ENCODE measurements at places on chromosomes 2 and 18.
A peak's percentile ranks its signal among the peaks of the same experiment; 100 is the strongest.

- DNase-seq: no peak
Measured at GRCh38 chr18:74942319-74942910, 266.5 kb downstream of the PTGR3 start.

- no peak for DNase-seq
Measured at GRCh38 chr2:71696381-71696780, 243.0 kb downstream of the DYSF start.

DNA sequence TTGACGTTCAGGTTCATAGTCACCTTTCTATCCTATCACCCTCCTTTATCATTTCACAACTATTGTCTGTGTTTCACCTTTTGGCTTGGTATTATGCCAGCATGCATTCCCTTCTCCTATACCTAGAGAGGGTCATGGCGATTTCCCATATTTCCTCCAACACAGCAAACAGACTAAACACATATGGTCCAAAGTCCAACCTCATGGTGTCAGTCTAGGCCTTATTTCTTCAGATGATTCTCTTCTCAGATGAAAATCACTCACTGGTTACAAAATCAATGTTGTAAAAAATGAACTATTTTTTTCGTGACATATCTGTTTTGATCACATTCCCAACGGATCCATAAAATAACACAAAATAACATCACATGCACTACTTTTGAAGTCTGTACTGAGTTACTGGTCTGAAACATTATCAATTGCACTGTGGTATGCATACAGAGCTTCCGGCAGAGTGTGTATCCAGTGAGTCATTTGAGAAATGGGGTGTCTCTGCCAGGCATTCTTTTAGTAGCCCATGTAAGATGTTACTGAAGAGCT, 204.8 kb upstream of the GALNT5 start:
- DNase-seq: no peak

DNA sequence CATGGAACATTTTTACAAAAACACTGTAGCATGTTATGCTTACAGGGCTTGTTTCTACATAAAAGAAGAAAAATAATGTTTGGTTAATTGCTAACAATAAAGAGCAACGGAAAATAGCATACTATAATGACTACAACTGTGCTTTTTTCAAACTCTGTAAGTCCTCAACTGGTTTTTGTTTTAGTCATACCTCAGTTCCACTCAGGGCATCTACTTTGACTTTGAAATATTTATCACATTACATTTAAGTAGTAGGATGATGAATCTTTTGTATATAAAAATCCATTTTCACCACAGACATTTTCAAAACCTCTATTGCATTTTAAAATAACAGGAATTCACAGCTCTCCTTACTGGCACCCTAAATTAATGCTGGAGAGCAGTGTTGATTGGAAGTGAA, 8.3 kb downstream of the SATB2 start:
- DNase-seq: no peak

DNA sequence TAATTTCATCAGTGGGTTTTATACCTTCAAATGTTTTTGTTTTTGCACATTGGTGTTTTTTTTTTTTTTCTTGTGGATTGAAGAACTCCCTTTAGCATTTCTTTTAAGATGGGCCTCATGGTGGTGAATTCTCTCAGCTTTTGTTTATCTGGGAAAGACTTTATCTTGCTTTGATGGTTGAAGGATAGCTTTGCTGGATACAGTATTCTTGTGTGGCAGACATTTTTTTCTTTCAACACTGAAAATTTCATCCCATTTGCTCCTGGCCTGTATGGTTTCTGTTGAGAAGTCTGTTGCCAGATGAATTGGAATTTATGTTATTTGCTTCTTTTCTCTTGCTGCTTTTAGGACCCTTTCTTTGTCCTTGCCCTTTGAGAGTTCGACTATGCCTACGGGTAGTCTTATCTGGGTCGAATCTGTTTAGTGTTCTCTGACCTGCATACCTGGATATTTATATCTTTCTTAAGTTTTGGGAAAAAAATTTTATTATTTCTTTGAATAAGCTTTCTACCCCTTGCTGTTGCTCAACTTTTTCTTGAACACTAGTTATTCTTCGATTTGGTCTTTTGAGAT, 25.6 kb downstream of the PRKRA start:
- DNase-seq: no peak

DNA sequence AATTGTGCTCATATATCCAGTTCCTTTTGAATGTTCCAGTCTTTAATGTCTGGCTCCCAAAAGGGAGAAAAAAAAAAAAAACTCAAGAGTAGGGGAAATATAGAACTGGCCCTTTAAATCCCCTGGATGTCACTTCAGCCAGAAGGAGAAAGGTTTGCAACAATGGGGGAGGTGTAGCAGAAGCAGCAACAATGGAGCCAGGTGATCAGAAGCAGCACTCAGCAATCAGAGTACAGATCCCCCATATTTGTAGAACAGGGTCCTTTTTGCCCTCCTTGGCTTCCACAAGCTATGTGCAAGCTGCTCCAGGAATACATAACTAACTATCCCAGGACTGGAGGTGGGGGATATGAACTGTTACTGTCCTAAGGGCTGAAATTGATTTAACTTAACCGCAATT, 25.8 kb upstream of the ZNF397 start:
- no peak for DNase-seq

GRCh38 chr18:21955757-21956652, 213.4 kb upstream of the GATA6 start:
- peak; percentile 50 for DNase-seq

- no peak for DNase-seq
Measured at GRCh38 chr2:222714361-222715241, 43.1 kb downstream of the MOGAT1 start.

- no peak for DNase-seq
Measured at GRCh38 chr2:102016399-102016955, 24.7 kb downstream of the IL1R2 start.

- DNase-seq: no peak
Measured at GRCh38 chr2:120042359-120042758, 29.5 kb downstream of the EPB41L5 start.

DNA sequence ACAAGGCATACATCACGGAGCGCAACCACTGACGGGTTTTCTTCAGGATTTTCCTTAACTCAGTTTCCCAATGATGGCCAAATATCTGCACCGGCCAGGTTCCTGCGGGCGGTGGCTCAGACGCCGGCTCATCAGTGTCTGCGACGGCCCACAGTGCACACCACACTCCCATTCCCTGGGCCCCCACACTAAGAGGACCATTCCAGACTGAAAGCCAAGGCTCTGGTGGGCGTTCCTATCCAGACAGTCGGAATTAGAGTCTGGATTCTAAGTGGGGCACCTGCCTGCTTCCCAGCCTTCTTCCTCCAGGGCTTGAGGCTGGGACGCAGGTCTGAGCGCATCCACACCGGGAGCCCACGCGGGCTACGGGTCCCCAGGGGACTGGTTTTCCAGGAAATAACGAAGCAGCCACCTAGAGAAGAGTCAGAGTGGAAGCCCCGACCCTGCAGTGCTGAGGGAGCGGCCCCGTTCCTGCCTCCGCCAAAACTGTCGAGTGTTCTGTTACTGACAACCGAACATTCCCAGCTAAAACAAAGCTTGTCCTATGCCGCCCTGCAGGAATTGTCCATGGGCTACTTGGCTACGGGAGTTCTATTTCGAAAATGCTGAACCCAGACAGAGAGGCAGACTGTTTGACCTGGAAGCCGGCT, 75.3 kb downstream of the TMEM18 start:
- DNase-seq: no peak

DNA sequence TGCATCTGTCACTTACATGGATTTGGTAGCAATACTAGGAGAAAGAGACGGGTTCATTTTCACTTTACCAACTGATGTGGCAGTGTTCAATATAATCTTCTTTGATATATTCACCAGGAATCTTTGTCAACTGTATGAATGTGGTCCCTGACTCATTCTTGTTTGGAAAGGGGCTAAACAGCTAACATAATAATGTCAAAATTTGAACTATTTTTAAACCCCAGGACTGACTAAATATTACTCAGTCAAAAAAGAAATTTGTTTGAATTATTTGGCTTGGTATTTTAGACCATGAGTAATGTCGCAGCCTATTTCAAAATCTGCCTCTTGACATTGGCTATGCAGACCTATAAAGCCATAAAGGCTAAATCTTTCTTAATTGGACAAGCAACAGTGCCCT, 413.7 kb upstream of the RGPD4 start:
- DNase-seq: no peak

DNA sequence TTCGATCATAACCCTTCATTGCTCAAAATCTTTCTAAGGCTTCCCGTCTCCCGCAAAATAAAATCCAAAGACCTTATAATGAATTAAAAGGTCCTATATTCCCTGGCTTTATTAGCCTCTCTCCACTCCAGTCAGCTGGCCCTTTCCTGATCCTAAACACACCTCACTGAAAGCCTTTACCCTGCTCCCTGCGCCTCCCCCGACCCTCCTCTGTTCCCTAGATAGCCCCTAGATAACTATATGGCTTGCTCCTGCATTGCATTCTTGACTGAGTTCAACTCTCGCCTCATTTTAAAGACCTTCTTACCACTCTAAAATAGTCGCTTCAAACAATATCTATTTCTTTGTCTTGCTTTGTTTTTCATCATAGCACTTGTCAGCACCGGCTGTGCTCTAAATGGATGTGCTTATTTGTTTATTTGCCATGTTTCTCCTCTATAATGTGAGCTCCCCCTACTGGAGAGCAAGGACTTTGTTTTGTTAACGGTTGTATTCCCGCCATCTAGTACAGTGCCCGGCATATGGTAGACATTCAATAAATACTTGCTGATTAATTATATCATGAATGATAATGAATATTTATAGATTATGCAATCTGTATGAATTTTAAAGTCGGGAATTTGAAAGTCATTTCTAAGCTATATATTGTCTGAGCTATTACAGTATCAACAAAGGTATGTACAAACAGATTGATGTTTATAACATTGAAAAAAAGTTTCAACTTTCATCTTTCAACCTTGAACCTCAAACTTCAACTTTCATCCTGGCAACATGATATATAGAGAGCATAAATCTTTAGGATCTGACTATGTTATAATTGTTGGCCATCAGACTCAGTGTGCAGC, 32.4 kb upstream of the VIT start:
- no peak for DNase-seq

GRCh38 chr2:8344144-8345097, 337.4 kb upstream of the ID2 start:
- DNase-seq: no peak

DNA sequence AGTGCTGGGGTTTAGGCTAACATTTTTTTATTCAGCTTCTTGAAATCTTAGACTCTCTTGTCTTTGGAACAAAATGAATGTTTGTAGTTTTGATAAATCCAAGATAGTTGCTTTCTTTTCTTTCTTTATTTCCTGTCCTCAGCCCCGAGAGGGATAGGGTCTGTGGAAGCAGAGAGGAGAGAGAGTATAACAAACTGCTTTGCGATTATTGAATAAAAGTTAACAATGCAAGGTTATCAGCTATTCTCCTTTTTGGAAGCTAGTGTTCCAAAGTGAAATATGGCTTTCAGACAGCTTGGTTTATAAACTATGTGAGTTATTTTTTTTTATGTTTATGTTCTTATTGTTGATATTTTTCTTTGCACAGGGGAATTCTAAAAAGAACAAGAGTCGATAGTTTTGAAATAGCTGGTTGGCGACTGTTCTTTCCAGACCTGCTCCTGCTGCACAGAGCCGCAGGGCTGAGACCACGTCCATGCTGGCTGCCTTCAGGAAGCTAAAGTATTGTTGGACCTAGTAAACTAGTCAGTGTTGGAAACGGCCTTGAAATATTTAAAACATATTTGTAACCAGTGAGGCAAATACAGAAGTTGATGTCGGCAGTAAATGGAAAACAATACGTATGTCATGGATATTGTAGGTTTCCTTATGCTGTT, 15.5 kb upstream of the STON1 start:
- DNase-seq: no peak

DNA sequence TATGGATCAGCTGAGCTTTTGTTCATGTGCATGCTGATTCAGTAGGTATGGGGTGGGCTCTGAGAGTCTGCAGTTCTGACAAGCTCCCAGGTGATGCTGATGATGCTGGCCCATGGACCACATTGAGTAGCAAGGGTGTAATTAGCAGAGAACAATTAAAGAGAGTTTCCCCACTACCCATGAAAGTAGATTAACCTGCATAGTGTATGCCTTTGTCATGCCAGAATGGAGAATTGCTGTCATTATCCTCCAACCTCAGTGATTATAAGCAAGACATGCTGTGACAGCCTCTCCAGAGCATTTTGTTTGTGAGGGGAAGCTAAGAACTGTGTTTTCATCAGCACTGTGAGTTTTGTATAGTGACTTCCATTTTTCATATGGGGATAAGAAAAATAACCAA, 59.5 kb upstream of the LYPD1 start:
- DNase-seq: no peak

DNA sequence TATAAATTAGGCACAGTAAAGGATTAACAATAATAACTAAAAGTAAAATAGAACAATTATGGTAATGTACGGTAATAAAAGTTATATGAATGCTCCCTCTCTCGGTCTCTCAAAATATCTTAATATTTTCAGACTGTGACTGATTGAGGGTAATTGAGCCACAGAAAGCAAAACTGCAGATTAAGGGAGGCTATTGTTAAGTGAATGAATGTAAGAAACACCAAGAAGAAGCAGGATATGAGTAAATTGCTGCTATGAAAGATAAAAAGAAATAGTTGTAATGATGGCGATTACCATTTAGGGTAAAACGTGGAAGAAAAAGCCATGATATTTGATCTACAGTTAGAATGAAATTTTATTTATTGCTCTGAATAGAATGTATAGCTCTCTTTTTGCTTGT, 24.1 kb downstream of the GULP1 start:
- DNase-seq: no peak

DNA sequence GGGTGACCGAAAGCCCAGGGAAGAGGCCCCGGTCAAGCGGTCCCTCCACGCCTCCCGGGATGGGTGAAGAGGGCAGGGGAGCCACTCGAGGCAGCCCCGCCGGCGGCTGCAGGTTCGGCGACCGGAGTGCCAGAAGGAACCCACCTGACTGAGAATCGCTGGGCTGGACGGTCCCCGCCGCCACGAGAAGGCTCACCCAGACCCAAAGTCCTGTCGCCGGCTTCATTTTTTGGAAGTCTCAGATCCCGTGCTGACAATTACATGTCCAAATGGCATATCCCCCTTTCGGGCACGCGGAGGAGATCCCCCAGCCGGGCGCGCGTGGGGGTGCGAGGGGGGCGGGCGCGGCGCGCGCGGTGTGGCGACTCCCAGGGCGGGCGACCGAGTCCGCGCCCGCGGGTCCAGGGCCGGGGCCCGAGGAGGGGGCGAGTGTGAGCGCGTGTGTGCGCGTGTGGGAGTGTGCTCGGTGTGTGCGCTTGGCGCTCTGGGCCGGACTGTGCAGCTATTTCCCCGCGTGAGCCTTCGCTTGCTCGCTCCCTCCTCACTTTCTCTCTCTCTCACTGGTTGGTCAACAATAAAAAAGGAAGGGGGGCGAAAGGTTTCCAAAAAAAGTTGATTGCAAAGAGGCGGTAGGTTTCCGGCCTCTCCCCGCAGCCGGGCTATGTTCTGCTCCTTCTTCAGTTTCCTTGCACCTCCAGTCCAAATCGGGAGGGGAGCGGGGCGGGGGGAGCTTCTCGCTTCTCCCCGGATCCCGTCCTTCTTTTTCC, at the start of gene ERBB4:
TSS of gene ERBB4 (minus strand) at position 498 of the 767 bp plus-strand sequence. CDS start at position 226, 272 bp downstream.
- DNase-seq: no peak

DNA sequence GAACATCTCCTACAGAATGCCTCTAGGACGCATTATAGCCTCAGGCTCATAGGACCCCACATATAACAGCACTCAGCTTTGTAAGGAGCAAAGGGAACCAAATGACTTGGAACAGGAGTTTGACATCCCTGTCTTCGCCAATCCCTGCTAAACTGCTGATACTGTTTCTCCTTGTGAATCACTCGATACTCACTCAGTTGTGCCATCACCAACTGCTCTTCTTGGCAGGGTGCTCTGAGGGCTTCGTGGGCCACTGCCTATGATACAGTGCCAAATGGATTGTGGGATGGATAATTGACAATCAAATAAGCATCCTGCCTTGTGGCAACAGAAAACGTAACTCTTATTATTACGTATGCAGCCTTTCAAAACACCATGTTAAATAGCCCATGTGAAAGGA, 396.3 kb downstream of the RIT2 start:
- no peak for DNase-seq
